ENCODE measurements at places on chromosomes 3 and 15.
A peak's percentile ranks its signal among the peaks of the same experiment; 100 is the strongest.

DNA sequence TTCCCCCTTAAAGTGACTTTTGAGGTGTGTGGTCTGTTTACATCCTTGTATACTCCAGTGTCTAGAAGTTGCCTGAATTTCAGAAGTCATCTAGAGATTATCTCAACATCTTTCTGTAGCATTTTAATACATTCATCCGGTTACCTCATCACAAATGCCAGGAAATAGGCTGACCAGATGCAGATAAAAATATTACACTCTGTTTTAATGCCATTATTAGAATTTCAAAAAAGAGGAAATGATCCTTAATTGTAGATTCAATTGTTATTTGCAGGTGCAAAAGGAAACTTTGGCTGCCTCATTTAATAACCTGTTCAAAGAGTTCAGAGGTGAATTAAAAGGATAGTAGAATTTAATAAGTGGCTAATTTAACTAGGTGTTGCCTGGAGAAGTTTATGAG lies 290.9 kb downstream of the C3orf38 start:
- DNase-seq: no peak

GRCh38 chr3:171459942-171460724 lies at the start of gene TNIK:
Gene TNIK, minus strand, starts transcription at chr3:171460405. Its CDS starts 342 bp downstream, at chr3:171460063.
- peak; percentile 97 for DNase-seq

- no peak for DNase-seq
Measured at GRCh38 chr3:32888739-32889138, 62.7 kb upstream of the CCR4 start.

DNA sequence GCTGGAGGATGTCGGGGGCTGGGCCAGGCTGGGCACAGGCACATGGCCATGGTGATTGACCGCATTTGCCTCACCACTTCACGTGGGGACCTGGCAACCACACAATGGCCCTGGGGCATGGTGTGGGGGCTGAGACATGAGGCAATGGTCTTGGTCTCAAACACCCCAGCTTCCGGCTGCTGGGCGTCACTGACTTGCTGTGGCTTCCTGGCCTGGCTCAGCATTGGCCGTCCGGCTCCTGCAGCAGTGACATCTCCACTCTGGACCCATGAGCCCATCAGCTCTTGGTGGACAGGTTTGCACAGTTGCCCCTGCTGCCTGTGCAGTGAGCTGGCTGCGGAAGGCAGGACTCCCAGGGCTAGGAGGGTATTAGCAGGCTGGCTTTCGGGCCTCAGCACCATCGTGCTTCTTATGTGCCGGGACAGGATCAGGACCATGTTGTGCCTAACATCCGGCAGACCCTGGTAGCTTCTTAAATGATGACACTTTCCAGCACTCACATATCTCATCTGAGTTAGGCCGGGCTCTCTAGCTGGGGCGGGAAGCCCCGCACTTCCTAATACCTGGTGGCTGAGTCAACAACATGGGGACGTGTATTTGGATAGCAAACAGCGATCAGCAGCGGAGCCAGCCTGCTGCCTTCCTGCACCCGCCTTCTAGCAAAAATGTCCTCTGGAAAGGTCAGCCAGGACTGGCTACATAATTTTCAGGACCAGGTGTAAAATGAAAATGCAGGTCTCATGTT lies 34.1 kb downstream of the ZNF710 start:
- DNase-seq: peak; percentile 54

DNA sequence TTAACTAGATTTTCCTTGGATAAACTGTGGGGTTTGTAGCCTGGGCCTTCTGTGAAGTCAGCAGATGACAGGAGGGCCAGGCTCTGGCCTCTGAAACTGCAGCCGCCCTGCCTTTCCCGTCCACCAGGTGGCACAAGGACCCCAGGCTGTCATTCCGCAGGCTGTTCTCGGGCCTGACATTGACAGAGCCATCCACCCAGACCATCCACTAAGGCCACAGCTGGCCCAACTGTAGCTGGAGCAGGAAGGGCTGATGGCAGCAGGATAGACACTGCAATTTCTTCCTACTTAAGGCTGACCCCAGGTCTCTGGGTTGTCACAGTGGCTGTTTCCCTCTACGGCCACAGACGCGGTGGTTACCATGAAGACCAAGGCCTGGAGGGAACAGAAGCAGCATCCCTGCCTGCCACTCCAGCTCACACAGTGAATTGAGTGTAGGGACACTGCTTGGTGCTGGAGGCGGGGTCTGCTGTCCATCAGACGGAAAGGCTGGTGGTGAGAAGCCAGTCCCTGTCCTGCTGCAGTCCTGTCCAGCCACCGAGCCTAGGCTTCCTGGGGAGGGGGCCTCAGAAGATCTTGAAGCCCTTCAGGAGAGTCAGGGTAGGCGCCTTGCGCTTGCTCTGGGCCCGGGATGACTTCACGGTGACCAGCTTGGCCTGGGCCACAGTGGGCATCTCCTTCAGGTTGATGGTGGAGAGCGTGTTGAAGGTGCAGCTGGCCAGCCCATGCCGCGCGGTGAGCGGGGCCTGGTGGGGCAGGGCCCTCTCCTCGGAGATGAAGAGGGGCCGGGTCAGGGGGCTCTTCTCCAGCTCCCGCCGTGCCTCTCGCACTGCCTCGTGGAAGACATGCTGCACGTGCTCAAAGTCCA lies 9.4 kb downstream of the SLC51B start:
- DNase-seq: no peak

- no peak for DNase-seq
Measured at GRCh38 chr15:68232449-68232848, 2.9 kb upstream of the CLN6 start.

GRCh38 chr3:172126741-172127140 lies 87.4 kb downstream of the FNDC3B start:
- DNase-seq: no peak

DNA sequence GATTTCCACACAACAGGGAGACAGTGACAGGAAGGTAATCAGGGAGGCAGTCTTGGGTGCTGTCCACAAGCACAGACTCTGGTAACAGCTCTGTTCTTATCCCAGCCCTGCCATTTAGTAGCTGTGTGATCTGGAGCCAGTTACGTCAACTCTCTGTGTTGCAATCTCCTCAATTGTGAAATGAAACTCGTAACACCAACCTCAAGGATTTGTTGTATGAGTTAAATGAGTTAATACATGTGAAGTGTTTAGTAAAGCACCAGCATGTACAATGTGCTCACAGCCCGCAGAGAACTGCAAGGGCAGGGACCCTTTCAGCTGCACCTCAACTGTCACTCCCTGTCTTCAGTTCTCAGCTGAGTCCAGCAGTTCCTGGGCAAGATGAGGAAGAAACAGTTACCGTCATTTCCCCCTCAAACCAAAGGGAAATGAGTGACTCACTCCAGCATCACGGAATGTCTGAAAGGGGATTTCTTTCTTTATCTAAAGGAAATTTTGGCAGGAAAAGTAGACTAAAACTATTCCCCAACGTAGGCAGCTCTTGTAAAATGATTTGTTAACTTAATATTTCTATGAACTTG lies 39.9 kb upstream of the MB21D2 start:
- DNase-seq: no peak

DNA sequence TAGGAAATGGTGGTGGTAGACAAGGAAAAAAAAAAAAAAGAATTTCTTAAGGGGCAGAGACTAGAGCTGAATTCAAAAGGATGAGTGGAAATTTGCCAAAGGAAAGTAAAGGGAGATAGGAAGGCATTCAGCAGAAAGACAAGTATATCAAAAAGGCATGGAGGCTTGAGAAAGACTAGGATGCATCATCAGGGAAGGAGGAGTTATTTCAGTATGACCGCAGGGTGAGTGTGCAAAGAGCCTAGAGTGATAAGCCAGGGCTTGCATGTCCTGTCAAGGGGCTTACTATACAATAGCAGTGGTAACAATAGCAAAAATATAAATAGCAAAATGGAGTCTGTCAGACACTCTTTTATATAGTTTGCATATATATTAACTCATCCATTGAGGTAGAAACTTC lies 112.0 kb downstream of the FRMD4B start:
- no peak for DNase-seq

GRCh38 chr3:184565421-184566211 lies 4.0 kb downstream of the EPHB3 start:
- DNase-seq: peak; percentile 87

GRCh38 chr15:79779746-79780145 lies 117.1 kb downstream of the MTHFS start:
- DNase-seq: no peak

DNA sequence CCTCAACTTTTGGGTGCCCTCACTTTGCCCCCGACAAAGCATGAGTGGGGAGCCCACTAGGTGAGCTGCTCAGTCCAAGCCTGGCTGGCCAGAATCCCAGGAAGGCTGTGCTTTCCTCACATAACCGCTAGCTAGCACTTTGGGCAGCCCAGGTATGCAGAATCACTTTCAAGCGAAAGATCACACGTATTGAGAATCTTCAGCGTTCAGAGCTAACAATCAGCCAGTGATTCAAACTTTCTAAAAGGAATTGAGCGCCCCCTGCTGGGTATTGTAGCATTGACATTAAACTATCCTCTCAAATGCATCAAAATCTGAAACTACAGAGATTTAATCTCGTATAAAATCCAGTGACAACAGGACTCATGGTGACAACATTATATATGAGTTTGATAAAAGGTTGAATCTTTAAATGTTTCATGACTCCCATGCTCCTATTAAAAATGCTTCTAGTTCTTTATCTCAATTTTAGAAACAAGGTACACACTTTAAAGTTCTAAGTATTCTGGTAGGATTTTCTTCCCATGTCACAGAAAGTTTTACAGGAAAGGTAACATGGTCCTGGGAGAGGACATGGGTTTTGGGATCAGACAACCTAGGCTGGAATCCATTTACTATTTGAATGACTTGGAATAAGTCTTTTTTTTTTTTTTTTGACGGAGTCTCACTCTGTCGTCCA lies 11.8 kb downstream of the ANAPC13 start:
- DNase-seq: no peak

DNA sequence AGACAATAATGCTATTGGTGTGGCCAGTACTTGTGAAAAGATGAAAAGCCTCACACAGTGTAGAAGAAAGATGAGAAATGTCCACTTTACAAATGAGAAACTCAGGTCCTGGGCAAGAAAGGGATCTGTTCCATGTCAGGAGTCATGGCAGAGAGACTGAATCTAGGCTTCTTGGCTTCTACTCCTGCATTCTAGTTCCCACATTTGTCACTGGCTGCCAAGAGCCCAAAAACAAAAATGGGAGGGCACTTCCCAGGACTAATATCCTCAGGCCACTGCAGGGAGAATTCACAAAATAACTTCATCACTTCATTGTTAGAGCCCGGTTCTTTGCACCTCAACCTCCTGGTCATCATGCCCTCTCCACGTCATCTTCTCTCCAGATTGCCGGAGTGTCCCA lies 337.5 kb downstream of the NTRK3 start:
- no peak for DNase-seq

GRCh38 chr3:25114532-25114931 lies 313.5 kb upstream of the RARB start:
- DNase-seq: no peak

- no peak for DNase-seq
Measured at GRCh38 chr3:107904536-107905066, 186.2 kb downstream of the CD47 start.

DNA sequence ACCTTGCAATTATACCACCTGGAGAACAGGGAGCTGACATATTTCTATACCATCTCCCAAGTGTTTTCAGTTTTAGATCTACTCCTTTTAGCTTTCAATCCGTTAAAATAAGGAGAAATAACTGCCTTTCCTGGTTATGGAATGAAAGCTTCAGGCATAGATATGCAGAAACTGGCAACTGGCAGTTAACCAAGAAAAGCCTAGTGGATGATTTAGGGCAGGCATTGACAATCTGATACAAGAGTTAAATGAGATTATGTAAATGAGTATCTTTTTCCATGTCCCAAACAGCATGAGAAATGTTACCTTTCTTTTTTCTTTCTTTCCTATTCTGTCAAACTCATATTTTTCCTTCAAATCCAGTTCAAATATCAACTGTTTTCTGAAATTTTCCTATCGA lies 689.1 kb upstream of the DPPA4 start:
- no peak for DNase-seq

DNA sequence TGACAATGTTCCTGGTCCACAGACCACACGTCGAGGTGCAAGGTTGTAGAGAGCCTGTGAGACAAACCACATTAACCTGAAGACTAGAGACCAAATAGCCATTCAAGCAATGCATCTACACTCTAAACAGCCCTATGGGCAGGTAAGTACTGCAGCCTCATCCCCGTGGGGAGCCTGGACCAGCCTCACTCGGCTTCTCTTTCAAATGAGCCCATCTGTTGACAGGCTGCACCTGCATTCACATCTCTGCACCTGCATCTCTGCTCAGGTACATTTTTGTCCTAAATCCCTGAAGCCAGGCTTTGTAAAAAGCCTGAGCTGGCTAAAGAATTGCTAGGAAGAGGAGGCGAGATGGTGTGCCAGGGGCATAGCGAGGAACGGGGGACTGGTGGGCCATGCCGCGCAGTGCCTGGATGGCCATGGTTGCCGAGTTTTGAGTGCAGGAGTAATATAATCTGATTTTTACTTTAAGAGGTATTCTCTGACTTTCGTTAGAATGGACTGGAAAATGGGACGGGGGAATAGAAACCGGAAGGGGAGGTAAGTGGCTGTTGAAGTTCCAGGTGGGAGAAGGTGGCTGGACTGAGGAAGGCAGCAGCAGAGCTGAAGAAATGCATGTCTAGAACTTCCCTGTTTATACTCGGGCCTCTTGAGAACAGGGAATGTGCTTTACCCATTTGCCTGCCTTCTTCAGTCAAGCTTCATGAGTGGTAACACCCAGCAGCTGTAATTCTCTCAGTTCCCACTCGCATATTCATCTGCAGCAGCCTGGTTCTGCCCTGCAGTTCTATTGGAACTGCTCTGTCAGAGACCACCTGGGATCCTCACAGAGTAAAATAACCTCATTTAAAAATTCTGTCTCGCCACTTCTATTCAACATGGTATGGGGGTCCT lies 226.4 kb downstream of the OPA1 start:
- no peak for DNase-seq

DNA sequence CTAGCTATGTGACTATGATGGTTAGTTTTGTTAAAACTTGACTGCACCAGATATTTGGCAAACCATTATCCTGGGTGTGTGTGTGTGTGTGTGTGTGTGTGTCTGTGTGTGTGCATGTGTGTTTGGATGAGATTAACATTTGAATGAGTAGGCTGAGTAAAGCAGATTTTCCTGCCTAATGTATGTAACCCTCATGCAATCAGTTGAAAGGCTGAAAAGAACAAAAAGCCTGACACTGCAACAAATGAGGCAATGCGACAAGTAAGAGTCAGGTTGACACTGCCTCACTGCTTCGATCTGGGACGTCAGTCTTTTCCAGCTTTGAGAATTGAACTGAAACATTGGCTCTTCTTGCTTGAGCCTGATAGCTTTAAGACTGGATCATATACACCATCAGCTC lies 643.0 kb downstream of the NAALADL2 start:
- DNase-seq: no peak

GRCh38 chr15:82651708-82652107 lies 4.5 kb upstream of the CPEB1 start:
- no peak for DNase-seq

- DNase-seq: no peak
Measured at GRCh38 chr3:15241341-15241740, 35.3 kb downstream of the CAPN7 start.

- DNase-seq: no peak
Measured at GRCh38 chr3:44890852-44891251, 16.4 kb downstream of the TGM4 start.

DNA sequence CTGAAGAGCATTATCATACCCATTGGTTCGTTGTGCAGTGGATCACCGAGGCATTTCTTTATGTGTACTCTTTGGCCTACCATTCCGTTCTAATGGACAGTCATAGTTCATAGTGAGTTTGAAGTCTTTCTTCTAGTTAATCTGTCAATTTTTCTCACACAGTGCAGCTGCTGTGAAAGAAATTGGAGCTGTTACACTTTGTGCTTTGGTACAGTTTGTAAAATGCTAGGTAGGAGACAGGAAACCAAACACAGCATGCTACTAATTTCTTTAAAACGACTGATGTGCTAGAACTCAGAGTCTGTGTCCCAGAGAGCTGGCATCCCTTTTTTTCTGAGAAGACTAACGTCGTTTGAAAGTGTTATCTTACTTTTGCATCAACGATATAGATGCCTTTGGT lies 218.9 kb downstream of the CNTN4 start:
- DNase-seq: no peak
